ENCODE measurements at places on chromosomes 6 and 20.

GRCh38 chr20:59774921-59775686, 158.3 kb downstream of the SYCP2 start:
- DNase-seq = no peak

DNA sequence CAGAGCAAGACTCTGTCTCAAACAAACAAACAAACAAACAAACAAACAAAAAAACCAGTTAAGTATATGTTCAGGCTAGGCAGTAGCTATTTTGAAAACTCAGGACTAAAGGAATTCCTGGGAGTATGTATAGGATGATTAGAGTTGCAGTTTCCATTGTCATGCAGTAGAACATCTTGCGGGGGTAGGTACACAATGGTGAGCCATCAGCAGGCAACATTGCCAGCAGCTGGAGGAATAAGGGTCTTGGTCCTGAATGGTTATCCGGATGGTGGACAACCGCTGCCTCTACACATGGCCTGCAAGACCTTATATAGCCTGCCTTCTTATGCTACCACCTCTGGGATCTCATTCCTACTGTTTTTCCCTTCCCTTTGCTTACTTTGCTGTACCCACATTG, 297.5 kb downstream of the SOX4 start:
- DNase-seq = no peak

DNA sequence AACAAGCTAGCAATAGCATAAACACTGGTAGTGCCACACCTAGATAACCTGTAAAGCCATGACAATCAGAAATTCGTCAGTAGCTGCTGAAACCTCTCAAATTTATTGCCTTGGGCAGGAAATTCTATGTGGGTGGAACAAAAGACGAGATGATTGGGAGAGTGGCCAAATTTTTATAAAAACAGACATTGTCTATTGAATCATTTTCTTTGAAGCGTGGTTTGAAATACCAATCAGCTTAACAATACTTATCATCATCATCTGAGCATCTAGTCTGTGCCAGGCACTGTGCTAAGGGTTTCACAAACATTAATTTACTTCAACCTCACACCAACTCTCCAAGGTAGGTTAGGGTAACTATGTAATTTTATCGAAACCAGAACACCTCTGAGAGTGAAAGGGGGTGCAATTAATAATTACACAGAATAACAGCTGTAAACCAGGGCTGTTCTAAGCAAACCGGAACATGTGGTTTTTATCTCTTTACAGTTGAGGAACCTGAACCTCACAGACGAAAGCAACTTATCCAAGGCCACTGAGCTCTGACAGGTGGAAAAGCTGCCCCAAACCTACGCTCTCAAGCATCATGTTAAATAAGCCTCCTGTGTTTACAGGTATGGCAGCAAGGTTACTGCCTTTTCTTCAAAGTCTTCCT, 43.4 kb downstream of the NHSL1 start:
- DNase-seq = no peak

DNA sequence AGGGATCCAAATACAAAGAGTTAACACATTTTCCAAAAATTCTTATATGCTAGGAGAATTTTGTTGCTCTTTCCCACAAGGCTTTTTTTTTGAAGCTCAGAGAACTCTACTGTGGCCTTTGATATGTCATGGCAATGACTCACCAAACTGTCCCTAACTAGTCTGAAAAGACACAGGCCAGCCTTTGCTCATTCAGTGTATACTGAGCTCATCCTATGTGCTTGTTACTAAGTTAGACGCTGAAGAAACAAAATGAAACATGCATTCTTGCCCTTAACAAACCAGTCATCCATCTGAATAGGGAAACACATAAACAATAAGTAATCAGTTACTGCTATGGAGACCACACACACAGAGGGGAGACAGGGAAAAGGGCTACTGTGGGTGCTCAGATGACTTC, 291.8 kb downstream of the FOXC1 start:
- no peak for DNase-seq

DNA sequence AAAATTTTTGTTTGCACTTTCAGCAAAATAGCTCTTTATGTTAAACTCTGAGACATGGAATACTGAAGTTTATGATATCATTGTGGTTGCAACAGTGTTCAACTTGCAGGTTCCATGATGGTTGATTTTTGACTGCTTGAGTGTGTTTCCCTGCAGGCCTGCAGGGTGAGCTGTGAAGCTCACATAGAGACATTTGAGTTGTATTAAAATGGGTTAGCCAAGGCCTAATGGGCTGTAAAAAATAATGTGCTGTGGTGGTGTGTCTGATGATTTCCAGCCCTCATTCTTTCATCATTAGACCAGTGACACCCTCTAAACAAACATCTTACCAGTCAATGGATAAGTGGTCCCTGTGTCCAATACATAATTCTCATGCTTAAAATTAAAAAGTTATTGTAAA, 321.4 kb downstream of the FARS2 start:
- no peak for DNase-seq

- DNase-seq = peak; percentile 73
Measured at GRCh38 chr6:79777713-79778579, 146.8 kb downstream of the SH3BGRL2 start.

GRCh38 chr20:42553374-42553773, 636.3 kb downstream of the PTPRT start:
- no peak for DNase-seq

GRCh38 chr6:35021004-35021403, 120.1 kb downstream of the TCP11 start:
- DNase-seq = no peak

DNA sequence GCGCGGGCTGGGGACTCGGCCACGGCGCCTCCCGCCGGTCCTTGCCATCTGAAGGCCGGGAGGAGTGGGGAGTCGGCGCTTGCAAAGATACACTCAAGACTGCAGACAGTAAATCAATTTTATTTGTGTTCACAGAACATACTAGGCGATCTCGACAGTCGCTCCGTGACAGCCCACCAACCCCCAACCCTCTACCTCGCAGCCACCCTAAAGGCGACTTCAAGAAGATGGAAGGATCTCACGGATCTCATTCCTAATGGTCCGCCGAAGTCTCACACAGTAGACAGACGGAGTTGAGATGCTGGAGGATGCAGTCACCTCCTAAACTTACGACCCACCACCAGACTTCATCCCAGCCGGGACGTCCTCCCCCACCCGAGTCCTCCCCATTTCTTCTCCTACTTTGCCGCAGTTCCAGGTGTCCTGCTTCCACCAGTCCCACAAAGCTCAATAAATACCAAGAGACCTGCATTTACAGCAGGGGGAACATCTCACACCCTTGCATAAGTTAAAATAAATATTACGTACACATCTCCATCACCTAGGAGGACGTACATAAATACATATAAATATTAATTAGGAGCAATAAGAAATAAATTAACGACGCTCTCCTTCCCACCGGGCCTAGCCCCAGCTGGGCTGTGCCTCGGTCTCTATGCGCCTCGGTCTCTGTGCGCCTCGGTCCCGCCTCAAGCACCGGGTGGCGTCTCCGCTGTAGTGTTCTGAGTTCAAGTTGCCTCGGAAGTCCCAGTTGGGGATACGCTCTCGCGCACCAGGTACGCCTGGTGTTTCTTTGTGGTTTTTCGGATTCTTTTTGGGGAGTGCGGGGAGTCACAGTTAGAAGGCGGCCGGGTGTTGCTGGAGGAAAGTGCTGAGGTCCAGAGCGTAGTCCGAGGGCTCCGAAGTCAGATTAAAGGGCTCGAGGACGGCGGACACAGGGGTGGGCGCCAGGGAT, 889 bp upstream of the FLOT1 start:
- DNase-seq = no peak

- no peak for DNase-seq
Measured at GRCh38 chr20:47204008-47204849, 152.3 kb downstream of the ZMYND8 start.

DNA sequence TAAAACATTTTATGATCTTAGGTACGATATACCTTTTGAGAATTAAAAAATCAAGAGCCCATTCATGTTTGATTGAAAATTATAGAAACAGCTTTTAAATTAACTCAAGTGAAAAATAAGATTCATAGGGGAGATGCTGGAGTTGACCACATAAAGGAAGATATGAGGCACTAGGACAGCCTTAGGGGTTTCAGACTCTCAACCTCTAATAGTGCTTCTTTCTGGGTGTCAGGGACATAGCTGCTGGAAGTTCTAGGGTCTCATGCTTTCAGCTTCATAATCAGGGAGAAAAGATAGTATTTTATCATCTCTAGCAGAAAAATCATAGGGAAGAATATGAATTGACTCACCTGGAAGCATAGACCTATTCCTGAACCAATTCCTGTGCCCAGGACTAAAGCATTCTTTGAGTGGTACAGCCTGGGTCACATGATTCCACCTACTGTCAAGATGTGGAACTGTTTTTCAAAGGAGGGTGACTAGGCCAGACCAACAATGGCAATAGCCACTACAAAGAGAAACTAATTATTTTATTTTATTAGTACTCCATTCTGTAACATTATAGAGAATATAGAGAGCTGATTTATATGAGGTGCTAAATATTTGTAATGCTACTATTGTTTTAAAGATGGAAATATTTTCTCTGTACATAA, 27.8 kb upstream of the CENPW start:
- DNase-seq = no peak

GRCh38 chr6:164345806-164346496, 931.4 kb downstream of the QKI start:
- DNase-seq = no peak

DNA sequence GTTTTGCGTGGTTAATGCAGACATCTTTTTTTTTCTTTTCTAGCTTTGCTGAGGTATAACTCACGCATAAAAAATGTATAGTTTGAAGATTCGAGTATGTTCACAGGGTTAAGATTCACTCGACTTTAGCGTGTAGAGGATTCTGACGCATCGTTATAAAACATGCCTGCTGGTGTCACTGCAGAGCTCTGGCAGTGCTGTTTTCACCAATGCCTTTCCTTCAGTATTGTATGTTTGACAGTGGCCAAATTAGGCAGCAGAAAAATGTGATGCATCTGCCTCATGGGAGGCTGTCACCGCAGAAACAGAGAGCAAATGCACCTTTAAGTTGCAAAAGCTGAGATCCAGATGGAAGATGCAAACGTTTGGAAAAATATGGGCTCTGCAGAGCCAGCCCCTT, 18.0 kb upstream of the SIRPB2 start:
- DNase-seq = no peak

GRCh38 chr20:38673725-38674091, 50.6 kb upstream of the SLC32A1 start:
- no peak for DNase-seq

GRCh38 chr6:36285187-36285671, 15.4 kb downstream of the PNPLA1 start:
- DNase-seq = no peak

GRCh38 chr6:149234051-149234962, 83.2 kb upstream of the TAB2 start:
- no peak for DNase-seq

DNA sequence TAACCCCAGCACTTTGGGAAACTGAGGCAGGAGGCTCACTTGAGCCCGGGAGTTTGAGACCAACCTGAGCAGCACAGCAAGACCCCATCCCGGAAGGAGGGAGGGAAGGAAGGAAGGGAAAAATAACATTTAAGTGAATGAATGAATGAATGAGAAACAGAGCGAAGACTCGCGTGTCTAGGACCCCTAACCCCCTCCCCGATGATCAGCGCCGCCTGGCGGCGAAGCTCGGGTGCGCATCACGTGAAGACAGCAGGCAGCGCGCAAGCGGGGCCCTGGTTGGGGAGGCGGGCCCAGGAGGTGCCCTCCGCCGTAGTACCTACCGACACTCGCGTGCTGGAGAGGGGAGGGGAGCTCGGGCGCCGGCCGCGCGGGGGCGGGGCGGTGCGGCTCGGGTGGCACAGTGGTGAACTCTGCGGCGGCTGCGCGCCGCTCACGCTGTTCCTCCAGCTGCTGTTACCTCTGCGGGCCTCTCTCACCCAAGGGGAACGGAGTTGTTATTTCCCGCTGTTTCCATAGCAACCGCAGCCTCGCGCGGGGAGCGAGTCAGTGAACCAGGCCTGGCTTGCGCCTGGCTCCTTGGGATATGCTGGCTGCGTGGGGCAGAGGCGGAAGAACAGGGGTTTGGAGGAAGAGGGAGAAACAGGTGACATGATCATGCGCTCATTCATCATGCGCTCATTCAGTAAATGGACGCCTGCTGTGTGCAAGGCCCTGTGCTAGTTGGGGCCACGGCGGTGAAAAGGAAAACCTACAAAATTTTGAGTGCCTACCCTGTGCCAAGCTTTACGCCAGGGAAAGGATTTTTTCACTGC, 2.0 kb upstream of the DCDC2 start:
- DNase-seq = peak; percentile 46

DNA sequence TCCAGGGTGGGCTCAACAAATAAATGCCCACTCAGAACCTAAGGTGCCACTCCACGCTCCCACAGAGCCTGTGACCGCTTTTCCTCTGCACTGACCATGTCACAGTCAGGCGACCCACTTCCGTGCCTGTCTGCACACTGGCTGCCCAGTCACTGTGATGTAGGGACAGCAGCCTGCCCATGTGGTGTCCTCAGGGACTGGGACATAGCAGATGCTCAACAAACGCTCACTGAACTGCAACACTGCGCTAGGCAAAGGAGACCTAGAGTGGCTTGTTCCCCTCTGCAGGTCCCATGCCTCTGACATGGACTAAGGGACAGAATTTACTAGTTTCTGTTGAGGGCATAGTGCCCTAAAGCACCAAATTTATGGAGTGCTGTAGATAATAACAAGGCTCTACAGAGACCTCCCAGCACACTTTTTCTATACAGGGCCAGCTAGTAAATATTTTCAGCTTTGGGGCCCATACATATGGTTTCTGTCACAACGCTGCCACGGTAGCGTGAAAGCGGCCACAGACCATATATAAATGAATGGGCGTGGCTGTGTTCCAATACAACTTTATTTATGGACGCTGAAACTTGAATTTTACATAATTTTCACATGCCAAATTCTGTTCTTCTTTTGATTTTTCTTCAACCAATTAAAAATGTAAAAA, 57.8 kb upstream of the MRPS10 start:
- no peak for DNase-seq

DNA sequence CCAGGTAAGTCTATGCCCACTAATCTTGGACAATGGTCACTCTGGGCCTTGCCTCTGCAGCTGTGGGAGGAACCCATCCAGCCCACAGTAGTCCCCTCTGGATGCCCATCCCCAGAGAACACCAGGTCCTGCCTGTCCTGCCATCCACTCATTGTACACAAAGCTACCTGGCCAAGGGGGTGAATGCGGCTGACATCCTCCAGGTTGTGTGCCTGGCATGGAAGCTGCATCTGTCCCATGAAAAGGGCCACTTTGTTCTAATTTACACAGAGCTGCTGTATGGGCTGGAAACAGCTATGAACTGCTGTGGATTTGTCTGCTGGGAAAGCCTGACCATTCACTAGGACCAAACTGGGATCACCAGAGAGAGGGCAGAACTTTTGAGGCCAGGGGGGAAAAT, 324.8 kb downstream of the LRFN2 start:
- no peak for DNase-seq

- no peak for DNase-seq
Measured at GRCh38 chr20:33594743-33595142, 67.4 kb upstream of the C20orf144 start.
